NCI-H1417 treated with DMSO at 0.1 percent for 48 hours (cell line): ENCODE measurements at places on chromosomes 11 and 22.

- DNase-seq, result no peak
Measured at GRCh38 chr11:123060277-123061000, 1.5 kb downstream of the HSPA8 start.

DNA sequence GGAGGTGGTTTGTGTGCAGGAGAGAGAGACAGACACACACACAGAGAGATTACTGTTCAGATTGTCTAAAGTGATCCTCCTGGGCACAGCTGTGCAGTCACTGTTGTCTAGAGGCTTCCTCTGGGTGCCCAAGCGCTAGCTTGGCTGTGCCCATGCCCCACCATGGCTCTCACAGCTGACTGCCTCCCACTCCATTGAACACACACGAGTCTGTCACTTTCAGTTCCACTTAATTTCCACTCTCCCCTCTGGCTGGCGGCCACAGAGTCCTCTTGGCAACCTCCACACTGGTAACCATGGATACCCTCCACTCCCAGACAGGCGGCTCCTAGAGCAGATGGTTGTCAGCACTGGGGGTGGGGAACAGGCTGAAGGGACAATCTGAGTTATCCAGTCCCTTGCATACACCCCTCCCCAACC lies 29.1 kb downstream of the MAP6 start:
- peak; percentile 94 for DNase-seq

GRCh38 chr11:34616830-34617504 lies 3.9 kb upstream of the EHF start:
- DNase-seq, result no peak

GRCh38 chr11:128492461-128492860 lies 94.9 kb downstream of the ETS1 start:
- DNase-seq, result no peak
